GM23338 (cell line): ENCODE measurements at places on chromosomes 12 and 14.
A peak's percentile ranks its signal among the peaks of the same experiment; 100 is the strongest.

- no peak overlapping the region for H3K4me3 ChIP-seq
- no peak for DNase-seq
- no peaks in the 10 kb centered on the region for H3K4me1 ChIP-seq
Measured at GRCh38 chr14:101956179-101956885, 8.0 kb upstream of the DYNC1H1 start.

GRCh38 chr12:123908884-123909725 is 63.5 kb downstream of the CCDC92 start:
- H3K4me3 ChIP-seq = no peak overlapping the region
- H3K27me3 ChIP-seq = no peaks in the 10 kb centered on the region
- no peaks in the 10 kb centered on the region for H3K4me1 ChIP-seq
- DNase-seq = no peak
- no peak overlapping the region for H3K27ac ChIP-seq
- H3K36me3 ChIP-seq = no peaks in the 10 kb centered on the region

- no peaks in the 10 kb centered on the region for H3K36me3 ChIP-seq
- H3K27ac ChIP-seq = peak overlapping the region; percentile 39; the same call in 1 of the 2 replicates
- no peak overlapping the region for H3K4me3 ChIP-seq
- no peak for DNase-seq
Measured at GRCh38 chr14:89479802-89480201, 62.8 kb upstream of the FOXN3 start.

DNA sequence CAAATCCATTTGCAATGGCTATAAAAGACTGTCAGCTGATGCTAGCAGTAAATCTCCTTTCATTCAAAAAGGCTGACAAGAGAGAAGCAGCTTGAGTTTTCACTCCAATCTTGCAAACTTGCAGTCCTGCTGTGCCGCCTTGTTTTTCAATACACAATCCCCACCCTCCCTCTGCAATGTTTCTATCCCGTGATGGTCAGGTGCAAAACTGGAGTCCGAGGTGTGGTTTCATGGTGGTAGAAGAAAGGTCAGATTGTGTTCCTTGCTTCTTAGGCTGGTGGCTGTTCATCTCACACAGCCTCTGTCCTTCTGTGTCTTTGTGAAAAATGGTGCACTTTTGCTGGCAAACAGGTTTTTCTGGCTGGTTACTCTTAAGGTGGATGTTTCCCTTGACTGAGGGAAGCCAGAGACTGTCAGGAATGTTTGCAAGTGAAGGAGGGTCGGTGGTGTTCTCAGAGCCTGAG is 27.7 kb upstream of the TBX3 start:
- peaks cover 15% of the 10 kb centered on the region; the same call in 1 of the 2 replicates for H3K27me3 ChIP-seq
- H3K4me1 ChIP-seq = peaks cover 17% of the 10 kb centered on the region
- no peak overlapping the region for H3K4me3 ChIP-seq
- no peak overlapping the region for H3K27ac ChIP-seq

DNA sequence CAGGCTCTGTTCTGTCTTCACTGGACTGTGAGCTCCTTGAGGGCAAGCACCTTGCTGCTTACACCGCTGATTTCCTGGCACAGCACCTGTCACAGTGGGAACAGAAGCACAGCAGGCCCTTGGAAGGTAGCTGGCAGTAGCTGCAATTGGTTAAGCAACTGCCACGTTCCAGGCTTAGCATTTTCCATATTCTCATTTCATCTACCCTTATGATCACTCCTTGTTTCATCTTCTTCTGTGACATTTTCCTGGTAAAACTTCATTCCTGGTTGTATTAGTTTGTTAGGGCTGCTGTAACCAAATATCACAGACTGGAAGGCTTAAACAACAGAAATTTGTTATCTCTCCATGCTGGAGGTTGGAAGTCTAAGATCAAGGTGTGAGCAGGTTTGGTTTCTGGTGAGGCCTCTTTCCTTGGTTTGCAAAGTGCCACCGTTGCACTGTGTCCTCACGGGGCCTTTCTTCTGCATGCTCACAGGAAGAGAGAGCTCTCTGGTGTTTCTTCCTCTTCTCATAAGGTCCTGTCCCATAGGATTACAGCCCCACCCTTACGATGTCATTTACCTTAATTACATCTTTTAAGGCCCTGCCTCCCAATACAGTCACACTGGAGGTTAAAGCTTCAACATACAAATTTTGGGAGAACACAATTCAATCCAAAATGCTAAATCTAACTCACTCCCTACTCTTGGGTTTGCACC is 121.7 kb upstream of the CPSF6 start:
- H3K27me3 ChIP-seq = no peaks in the 10 kb centered on the region
- peaks cover 9% of the 10 kb centered on the region for H3K4me1 ChIP-seq
- H3K4me3 ChIP-seq = no peak overlapping the region
- DNase-seq = no peak
- no peaks in the 10 kb centered on the region for H3K36me3 ChIP-seq
- H3K27ac ChIP-seq = no peak overlapping the region

DNA sequence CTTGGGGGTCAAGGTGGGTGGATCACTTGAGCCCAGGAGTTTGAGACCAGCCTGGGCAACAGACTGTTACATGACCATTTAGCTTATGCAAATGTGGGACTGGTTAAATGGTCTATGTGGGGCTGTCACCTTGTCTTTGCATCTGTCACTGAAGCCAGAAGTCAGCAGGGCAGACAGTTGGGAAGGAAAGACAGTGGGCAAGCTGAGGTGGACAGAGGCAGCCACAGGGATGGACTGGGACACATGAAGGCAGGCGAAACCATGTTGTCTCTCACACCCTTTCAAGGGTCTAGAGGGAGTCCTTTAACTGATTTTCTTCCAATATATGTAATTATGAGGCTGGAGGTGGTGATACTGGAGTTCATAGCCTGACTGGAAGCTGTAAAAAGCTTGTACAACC is 426.4 kb downstream of the TMEM121 start:
- no peak for DNase-seq
- no peak overlapping the region for H3K27ac ChIP-seq
- H3K36me3 ChIP-seq = no peaks in the 10 kb centered on the region
- H3K27me3 ChIP-seq = no peaks in the 10 kb centered on the region
- H3K4me3 ChIP-seq = no peak overlapping the region

DNA sequence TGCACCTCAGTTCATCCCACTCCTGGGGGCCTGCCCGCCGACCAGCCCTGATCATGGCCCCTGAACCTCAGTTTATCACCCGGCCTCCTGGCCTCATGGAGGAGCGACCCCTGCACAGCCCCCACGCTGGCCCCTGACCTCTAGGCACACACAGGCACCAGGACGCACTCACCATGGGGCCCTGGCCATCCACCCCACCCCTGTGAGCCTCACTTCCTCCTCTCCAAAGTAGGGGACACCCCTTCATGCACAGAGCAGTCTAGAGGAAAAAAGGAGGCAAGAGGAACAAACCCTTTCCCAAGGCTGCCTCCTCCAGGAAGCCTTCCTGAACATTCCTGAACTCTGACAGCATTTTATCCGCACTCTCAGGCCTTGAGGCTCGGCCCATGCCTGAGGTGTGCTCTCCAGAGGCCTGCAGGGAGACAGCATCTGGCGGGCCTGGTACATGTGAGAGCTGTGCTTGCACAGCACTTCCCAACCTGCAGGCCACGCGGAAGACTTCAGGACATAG is 39.4 kb downstream of the CCNK start:
- no peaks in the 10 kb centered on the region for H3K27me3 ChIP-seq
- no peak overlapping the region for H3K4me3 ChIP-seq
- H3K4me1 ChIP-seq = peaks cover 29% of the 10 kb centered on the region
- no peak for DNase-seq
- H3K36me3 ChIP-seq = no peaks in the 10 kb centered on the region

DNA sequence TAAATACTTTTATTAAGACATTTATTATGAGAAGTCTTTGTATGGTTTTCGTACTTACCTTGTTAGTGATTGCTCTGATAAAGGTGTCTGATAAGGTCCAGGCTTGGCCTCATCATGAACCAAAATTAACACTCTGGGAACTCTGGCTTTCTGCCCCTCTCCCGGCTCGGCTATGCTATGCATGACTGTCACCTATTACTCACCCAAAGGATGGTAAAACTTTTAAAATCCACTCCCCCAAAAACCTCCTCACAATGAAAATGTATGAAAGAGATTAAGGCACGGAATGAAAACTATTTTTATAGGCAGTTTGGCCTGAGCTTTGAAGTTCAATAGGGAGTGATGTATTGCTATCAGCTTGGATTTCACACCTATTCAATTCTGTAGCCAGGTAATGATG is 217.3 kb upstream of the TBX3 start:
- H3K4me1 ChIP-seq = no peaks in the 10 kb centered on the region
- H3K4me3 ChIP-seq = no peak overlapping the region
- no peak for DNase-seq
- no peaks in the 10 kb centered on the region for H3K27me3 ChIP-seq
- no peaks in the 10 kb centered on the region for H3K36me3 ChIP-seq

GRCh38 chr14:101231828-101232227 is 328.3 kb upstream of the RTL1 start:
- no peak for DNase-seq
- no peak overlapping the region for H3K27ac ChIP-seq
- H3K27me3 ChIP-seq = no peaks in the 10 kb centered on the region
- no peaks in the 10 kb centered on the region for H3K4me1 ChIP-seq
- no peak overlapping the region for H3K4me3 ChIP-seq
- no peaks in the 10 kb centered on the region for H3K36me3 ChIP-seq

GRCh38 chr14:21521501-21521900 is 4.6 kb downstream of the SALL2 start:
- H3K36me3 ChIP-seq = peaks cover 30% of the 10 kb centered on the region
- DNase-seq = no peak
- peak overlapping the region; percentile 27 for H3K4me3 ChIP-seq
- H3K27ac ChIP-seq = peak overlapping the region; percentile 85
- H3K27me3 ChIP-seq = no peaks in the 10 kb centered on the region

GRCh38 chr14:51513281-51513680 is 138.4 kb upstream of the FRMD6 start:
- H3K27ac ChIP-seq = no peak overlapping the region
- H3K4me3 ChIP-seq = no peak overlapping the region
- H3K36me3 ChIP-seq = no peaks in the 10 kb centered on the region
- no peak for DNase-seq

- no peak for DNase-seq
- H3K27me3 ChIP-seq = no peaks in the 10 kb centered on the region
- H3K4me3 ChIP-seq = no peak overlapping the region
- peaks cover 15% of the 10 kb centered on the region for H3K4me1 ChIP-seq
- H3K36me3 ChIP-seq = no peaks in the 10 kb centered on the region
Measured at GRCh38 chr14:24075485-24076301, 4.3 kb downstream of the CPNE6 start.

DNA sequence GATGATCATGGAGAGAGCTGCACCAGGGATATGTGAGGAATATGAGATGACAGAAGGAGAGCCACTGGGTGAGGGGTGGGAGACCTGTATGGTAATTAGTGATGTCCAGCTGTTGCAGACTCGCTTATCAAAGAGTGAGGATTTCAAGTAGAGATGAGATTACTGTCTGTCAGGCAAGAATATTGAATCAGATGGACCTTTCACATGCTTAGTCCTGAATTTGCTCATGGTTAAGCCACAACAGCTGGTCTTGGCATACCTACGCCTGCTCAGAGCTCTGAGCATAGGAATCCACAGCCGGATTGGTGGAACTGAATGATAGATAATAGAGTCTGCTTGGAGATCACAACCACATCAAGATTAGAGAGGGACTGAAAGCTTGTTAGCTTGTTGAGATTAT is 115.2 kb upstream of the ARHGAP5 start:
- DNase-seq = no peak
- H3K27me3 ChIP-seq = no peaks in the 10 kb centered on the region
- H3K36me3 ChIP-seq = no peaks in the 10 kb centered on the region

GRCh38 chr14:103881268-103882201 is 34.2 kb upstream of the PPP1R13B start:
- H3K4me1 ChIP-seq = peaks cover 8% of the 10 kb centered on the region
- DNase-seq = no peak
- H3K4me3 ChIP-seq = no peak overlapping the region
- H3K27ac ChIP-seq = no peak overlapping the region
- no peaks in the 10 kb centered on the region for H3K36me3 ChIP-seq
- H3K27me3 ChIP-seq = no peaks in the 10 kb centered on the region

GRCh38 chr14:72643317-72643801 is 250.5 kb downstream of the DPF3 start:
- no peaks in the 10 kb centered on the region for H3K4me1 ChIP-seq
- no peak overlapping the region for H3K27ac ChIP-seq
- H3K27me3 ChIP-seq = no peaks in the 10 kb centered on the region
- DNase-seq = no peak
- H3K4me3 ChIP-seq = no peak overlapping the region
- no peaks in the 10 kb centered on the region for H3K36me3 ChIP-seq

DNA sequence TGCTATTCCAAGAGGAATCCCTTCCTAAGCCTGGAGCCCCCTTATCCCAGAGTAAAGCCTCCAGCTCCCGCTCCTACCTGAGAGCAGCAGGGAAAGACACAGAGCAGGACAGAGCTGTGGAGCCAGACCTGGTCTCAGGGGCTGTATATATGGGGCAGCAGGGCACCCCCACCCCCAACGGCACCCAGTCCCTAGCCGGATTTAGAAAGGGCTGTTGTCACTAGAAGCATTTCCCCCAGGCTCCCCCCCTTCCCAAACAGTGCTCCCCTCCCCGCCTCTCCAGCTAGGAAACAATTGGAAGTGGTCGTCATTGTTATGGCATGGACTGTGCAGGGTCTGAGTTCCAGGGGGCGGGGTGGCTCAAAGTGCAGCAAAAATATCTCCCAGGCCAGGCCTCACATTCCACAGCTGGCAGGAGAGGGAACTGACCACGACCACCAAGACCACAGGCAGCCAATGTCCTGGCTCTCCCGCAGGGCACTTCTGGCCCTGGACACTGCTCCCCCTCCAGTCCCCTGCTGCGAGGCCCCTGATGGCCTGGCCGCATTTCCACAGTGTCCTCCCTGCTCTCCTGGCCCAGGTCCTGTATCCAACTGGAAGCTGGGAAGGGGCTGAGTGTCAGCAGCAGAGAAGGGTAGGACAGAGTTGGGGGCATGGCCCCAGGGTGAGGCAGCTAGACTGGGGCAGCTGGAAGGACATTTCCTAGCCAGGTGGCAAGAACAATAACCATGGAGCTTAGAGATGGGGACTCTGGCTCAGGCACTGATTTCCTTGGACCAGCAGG is at the start of gene MYH7:
Gene MYH7, minus strand, starts transcription at position 118 of the 784 bp plus-strand sequence. CDS start 1,928 bp downstream, outside the sequence.
- H3K27me3 ChIP-seq = no peaks in the 10 kb centered on the region
- DNase-seq = no peak
- H3K4me1 ChIP-seq = peaks cover 14% of the 10 kb centered on the region
- no peaks in the 10 kb centered on the region for H3K36me3 ChIP-seq
- no peak within 1 kb of the TSS for H3K4me3 ChIP-seq
- H3K27ac ChIP-seq = no peak within 1 kb of the TSS

DNA sequence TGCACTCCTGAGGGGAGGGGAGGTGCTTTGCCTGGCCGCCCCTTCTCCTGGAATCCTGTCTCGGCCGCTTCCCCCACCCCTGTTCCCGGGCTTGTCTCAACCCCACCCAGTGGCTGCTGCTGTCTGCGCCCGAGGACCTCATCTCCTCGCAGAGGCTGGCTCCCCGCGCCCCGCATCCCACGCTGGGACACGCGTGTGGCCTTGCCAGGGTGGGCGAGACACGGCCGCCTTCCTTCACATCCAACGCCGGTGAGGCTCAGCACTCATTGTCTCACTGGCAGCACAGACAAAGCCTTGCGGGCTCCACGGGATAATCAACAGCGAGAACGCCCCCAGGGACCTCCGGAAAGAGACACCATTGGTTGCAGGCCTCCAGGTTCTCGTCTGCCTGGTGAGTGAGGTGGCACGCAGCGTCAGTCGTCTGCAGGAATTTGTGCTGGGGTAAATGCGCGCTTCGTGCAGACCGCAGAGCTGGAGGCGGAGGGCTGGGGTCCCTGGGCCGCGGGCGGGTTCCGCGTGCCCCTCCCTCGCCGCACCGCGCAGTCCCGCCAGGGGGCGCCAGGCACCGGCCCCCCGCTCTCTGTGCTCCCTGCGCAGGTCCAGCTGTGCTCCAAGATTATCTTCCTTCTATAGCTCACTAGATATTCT is 26.8 kb downstream of the CCDC177 start:
- DNase-seq = peak; percentile 90
- H3K4me3 ChIP-seq = peak overlapping the region; percentile 69
- H3K27me3 ChIP-seq = peaks cover 20% of the 10 kb centered on the region; the same call in 1 of the 2 replicates
- no peak overlapping the region for H3K27ac ChIP-seq
